ENCODE measurements at places on chromosomes 2 and 18.

DNA sequence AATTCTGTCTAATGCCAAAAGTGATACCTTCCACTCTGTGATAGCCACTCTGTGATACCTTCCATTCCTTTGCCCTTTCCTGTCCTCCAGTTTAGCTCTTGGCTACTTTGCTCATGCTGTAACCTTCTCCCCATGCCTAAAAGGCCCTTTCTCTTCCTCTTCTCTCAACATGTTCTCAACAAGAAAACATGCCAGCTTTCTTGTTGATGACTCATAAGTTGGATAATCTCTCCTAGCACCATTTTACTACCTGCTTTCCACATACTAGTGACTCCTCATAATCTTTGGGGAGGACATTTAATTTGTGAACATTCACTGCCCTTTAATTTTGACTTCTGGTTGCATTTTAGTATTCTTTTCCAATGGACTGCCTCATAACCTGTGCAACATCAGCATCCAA lies 55.9 kb upstream of the NT5C1B start:
- no peak for DNase-seq

GRCh38 chr18:77178559-77178958 lies 46.0 kb upstream of the MBP start:
- no peak for DNase-seq

GRCh38 chr2:169080250-169081069 lies 11.1 kb downstream of the DHRS9 start:
- no peak for DNase-seq

DNA sequence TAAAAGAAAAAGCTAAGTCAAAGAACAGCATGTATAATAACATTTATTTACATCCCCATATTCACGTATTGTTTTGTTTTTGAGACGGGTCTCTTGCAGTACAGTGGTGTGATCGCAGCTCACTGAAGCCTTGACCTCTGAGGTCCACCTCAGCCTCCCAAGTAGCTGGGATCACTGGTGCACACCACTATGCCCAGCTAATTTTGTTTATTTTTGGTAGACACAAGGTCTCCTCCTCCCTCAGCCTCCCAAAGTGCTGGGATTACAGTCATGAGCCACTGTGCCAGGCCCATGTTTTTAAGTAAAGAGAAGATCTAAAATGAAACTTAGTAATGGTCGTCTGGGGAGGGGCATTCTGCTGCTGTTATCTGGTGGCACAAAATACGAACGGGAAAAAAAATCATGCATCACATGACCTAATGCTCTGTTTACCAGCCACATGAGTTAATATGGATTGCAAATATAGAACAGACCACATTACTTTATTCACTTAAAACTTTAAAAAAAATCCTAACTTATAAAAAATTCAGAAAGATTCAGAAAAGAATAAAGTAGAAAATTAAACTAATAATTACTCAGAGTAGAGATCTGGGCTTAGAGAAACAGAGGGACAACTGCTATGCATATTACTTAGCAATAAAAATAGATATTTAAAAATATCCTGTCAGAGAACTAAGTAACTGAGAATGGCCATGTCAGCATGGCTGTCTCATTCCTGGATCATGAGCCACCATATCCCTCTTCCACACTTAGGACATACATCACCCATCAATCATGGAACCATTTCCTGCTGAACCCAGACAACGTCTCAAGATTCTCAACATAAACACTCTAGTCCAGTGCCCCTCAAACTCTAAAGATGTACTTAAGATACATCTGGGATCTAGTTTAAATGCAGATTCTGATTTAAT lies 7.3 kb downstream of the MMADHC start:
- no peak for DNase-seq

- DNase-seq, result no peak
Measured at GRCh38 chr2:3631161-3631850, 26.7 kb upstream of the ALLC start.

DNA sequence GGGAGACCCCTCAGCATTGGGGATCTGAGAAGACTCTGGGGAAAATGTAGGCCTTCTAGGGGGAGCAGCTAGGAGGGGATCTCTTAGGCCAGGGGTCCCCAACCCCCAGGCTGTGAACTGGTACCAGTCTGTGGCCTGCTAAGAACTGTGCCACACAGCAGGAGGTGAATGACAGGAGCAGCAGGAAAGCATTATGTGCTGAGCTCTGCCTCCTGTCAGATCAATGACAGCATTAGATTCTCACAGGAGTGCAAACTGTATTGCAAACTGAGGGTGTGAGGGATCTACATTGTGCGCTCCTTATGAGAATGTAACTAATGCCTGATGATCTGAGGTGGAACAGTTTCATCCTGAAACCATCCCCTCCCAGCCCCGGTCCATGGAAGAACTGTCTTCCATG lies 127.3 kb downstream of the SCG2 start:
- no peak for DNase-seq

DNA sequence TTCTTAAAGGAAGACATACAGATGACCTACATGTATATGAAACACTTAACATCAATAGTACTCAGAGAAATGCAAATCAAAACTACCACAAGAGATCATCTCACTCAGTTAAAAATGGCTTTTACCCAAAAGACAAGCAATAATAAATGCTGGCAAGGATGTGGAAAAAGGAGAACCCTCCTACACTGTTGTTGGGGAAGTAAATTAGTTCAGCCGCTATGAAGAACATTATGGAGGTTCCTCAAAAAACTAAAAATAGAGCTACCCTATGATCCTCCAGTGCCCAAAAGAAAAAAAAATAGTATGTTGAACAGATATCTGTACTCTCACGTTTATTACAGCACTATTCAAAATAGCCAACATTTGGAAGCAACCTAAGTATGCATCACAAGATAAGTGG lies 1579.4 kb upstream of the TMEFF2 start:
- no peak for DNase-seq

DNA sequence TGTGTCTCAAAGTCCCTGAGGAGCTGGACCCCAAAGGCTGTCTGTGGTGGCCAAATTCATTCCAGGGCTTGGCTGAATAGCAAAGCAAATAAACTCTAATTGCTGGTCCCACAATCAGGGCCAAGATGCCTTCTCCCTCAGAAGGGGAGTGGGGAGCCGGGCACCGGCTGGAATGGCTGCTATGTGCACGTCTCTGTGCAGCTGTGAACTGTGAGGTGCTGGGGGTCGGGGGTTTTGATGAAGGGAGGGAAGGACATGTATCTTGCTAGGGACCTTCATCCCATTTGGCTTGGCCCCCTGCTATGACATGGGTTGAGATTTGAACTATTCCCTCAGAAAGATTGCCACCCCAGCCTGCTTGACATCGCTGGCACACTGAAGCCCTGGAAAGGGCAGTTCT lies 60.4 kb downstream of the CIB4 start:
- DNase-seq, result no peak

- DNase-seq, result no peak
Measured at GRCh38 chr2:165743442-165743841, 50.6 kb downstream of the GALNT3 start.

GRCh38 chr2:152825834-152826233 lies 107.4 kb downstream of the ARL6IP6 start:
- DNase-seq, result no peak

GRCh38 chr2:148255929-148256328 lies 235.0 kb downstream of the MBD5 start:
- DNase-seq, result no peak

DNA sequence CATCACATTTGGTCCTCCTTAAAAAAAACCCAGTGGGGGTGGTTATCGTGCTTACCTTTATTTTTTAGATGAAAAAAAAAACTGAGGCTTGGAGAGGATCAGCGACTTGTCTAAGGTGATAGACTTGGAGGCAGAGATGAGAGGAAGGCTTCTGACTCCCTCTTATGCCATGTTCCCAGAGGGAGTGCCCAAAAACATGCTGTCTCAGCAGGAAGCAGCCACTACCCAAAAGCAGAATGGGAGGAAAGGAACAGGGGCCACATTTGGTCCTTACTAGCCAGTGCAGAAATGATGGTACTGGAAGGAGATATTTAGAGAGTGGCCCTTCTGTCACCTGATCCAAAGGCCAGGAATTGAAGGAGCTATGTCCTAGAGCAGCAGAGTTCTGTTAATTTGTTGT lies 118.4 kb downstream of the B3GNT2 start:
- DNase-seq, result no peak

GRCh38 chr2:40030456-40030975 lies 251.5 kb upstream of the THUMPD2 start:
- no peak for DNase-seq

- DNase-seq, result no peak
Measured at GRCh38 chr2:151852260-151853069, 24.2 kb upstream of the ARL5A start.

DNA sequence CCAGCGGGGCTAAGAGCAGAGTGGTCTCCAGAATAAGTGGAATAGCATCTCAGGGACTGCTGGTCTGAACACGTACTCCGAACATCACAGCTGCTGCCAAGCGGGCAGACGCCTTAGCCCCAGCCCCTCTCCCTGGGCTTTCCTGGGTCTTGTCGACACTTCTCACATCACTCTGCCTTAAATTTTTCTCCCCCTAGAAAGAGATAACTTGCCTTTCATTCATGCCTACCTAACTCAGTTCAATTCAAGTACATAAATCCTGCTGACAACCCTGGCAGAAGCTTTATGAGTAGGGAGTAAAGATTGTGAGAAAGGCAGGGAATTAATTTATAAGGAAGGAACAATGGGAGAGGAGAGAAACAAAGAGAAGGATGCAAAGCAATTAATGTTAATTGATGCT lies 202.9 kb upstream of the TNP1 start:
- DNase-seq, result no peak

DNA sequence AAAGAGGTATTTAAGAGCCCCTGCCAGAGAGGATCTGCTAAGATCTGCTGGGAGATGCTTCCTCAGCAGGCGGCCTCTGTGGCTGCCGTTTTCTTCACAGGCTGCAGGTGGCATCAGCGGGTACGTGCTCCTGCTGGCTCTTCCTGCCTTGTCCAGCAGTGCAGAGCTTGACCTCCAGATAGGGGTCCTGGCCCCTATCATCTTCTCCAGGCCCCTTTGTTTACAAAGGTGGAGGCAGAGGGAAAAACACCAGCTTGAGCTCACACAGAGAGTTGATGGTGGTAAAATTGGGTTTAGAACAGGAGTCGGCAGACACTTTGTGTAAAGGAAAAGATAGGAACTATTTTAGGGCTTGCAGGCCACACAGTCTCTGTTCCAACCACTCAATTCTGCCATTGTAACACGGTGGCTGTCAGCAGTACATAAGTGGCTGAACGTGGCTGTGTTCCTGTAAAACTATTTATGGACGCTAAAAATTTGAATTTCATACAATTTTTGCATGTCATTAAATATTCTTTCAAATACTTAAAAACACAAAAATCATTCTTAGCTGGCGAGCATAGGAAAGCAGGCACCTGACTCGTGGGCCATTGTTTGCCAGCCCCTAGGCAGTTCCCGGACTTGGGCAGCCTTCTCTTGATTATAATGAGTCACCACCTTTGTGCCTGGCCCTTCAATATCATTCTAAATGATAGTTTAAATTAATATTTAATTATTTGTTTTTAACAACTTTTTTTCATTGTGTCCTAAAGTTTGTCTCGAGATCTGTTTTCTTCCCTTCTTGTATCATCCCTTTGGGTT lies 98.2 kb upstream of the B3GNT7 start:
- DNase-seq, result peak; percentile 74

- DNase-seq, result no peak
Measured at GRCh38 chr2:14524041-14524802, 108.3 kb upstream of the LRATD1 start.

- DNase-seq, result no peak
Measured at GRCh38 chr2:20917287-20917660, 94.4 kb upstream of the LDAH start.

GRCh38 chr2:176555781-176556180 lies 286.5 kb downstream of the MTX2 start:
- no peak for DNase-seq

- no peak for DNase-seq
Measured at GRCh38 chr18:62452280-62452831, 70.5 kb upstream of the ZCCHC2 start.

DNA sequence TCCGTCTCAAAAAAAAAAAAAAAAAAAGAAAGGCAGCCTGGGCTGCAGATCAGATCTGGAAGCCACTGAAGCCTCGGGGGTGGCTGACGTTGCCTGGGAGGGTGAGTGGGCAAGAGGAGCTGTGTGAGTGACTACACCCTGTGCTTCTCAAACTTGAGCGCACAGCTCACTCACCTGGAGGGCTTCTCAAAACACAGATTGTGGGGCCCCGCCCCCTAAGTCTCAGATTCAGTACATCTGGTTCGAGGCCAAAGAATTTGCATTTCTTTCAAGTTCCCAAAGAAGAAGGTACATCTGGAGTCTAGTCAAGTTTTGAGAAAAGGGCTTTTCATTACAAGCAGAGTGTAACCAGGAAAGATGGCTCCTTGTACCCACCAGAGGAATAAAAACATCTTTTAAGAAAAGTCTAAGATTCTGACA lies 97.7 kb upstream of the CAB39 start:
- DNase-seq, result no peak

GRCh38 chr2:105487142-105488069 lies 88.6 kb upstream of the FHL2 start:
- no peak for DNase-seq

GRCh38 chr2:158766524-158766923 lies 28.6 kb upstream of the DAPL1 start:
- DNase-seq, result no peak

DNA sequence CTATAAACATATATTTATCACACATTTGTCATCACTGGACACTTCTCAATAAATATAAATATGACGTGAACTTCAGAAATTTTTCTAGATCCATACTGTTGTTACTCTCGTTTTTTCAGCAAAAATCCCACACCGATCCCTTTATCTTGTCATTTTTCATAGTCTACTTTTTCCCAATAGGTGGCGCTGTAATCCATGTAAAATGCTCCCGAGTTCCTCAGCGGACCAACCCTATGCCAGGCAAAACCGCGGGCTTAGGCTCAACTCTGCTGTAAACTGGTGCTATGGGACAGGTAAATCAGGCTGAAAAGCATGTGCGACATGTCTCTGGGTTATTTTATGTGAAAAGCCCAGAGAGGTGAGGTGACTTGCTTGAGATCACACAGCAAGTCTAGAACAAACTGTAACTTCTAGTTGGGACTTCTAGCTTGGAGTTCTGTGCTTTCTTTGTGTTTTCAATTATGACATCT lies 104.0 kb downstream of the COBLL1 start:
- no peak for DNase-seq

DNA sequence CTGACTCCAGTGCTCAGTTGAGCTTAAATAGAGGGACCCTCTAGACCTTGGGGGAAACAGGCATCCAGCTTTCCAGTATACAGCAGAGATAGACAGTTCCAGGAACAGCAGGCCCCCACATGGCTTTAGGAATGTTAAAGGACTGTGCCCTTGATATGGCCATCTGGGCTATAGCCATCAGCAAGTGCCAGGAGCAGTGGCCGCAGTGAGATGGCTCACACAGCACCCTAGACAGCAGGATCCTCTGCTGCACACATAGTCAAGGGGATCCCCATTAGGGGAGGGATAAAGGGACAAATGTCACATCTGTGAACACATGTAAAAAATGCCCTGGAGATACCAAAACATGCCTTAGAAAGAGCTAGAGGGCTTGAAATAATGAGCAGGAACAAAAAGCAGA lies 213.4 kb downstream of the PTH2R start:
- no peak for DNase-seq
